ENCODE measurements at places on chromosomes 7 and 10.

DNA sequence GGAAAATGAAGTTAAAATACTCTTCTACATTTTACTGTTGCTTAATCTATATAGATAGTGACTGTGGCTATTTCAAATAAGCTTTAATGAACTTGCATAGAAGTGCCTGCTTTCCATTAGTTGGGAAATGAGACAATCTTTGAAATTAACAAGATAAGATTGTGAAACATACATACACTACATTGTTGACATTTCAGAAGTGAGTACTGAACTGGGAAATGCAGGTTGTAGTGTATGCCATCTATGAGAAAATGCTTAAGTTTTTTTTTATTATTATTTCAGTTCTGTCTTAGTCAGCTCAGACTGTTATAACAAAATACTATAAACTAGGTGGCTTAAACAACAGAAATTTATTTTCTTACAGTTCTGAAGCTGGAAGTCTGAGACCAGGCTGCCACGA lies 49.6 kb upstream of the CSTF2T start:
- DNase-seq = no peak
- H3K36me3 ChIP-seq = no peaks in the 10 kb centered on the region
- H3K4me1 ChIP-seq = no peaks in the 10 kb centered on the region
- H3K4me3 ChIP-seq = no peak overlapping the region

DNA sequence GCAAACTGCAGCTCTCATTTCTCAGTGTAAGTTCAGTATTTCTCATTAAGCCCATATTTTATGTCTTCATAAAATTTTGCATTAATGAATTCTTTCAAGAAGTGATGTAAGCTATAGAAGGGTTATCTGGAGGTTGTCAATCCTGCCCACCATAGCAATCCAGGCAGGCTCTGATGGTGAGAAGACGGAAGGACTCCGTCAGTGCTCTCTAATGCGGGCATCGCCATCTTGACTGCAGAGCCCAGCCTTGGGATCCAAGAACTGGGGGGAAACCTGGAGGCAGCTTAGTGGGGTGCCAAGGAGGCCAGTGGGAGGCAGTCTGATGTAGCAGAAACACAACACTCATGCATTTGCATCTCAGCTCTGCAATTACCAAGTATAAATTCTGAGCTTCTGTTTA lies 707.4 kb upstream of the NRP1 start:
- no peaks in the 10 kb centered on the region for H3K36me3 ChIP-seq
- no peak overlapping the region for H3K27ac ChIP-seq
- no peaks in the 10 kb centered on the region for H3K27me3 ChIP-seq
- no peaks in the 10 kb centered on the region for H3K4me1 ChIP-seq
- no peak overlapping the region for H3K4me3 ChIP-seq

DNA sequence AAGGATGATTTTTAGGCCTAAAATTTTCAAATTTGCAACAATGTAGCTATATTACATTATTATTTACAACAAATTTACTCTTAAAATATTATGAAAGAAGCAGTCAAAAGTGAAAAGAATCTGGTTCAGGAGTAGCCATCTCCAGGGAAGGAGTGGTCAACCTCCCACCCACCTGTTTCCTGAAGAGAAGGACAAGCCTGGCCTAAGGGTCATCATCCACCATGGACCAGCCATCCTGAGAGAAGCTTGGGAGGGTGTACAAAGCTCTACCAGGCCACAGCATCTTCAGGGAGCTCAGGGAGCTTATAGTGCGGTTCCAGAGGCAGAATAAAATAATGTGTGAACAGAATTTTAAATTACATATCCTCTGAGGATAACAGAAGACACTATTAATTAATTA lies 38.1 kb downstream of the COL1A2 start:
- no peaks in the 10 kb centered on the region for H3K4me1 ChIP-seq
- DNase-seq = no peak
- no peak overlapping the region for H3K27ac ChIP-seq
- H3K27me3 ChIP-seq = peaks cover 20% of the 10 kb centered on the region

DNA sequence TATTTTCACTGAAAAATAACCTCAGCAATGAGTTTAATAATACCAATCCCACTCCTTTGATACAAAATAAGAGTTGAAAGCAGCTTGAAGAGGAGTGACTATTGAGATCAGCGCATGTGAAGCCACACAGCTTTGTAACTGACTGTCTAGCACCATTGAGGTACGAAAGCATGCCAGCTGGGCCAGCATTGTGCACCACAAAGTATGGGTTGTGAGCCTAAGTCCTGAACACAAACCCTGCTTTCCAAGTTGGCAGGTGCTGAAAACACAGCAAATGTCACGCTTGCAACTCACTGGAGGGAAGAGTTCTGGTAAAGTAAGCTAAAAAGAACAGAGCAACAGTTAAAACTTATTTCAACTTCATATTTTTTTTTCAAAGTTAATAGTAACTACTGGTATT lies 4.0 kb upstream of the FAM53B start:
- H3K27me3 ChIP-seq = no peaks in the 10 kb centered on the region
- no peak overlapping the region for H3K4me3 ChIP-seq
- no peak for DNase-seq
- H3K27ac ChIP-seq = no peak overlapping the region
- H3K4me1 ChIP-seq = peaks cover 20% of the 10 kb centered on the region

- DNase-seq = no peak
- peaks cover 5% of the 10 kb centered on the region for H3K27me3 ChIP-seq
- H3K4me1 ChIP-seq = peaks cover 20% of the 10 kb centered on the region
- no peak overlapping the region for H3K4me3 ChIP-seq
- H3K36me3 ChIP-seq = no peaks in the 10 kb centered on the region
Measured at GRCh38 chr10:113052076-113052830, 102.2 kb downstream of the TCF7L2 start.

DNA sequence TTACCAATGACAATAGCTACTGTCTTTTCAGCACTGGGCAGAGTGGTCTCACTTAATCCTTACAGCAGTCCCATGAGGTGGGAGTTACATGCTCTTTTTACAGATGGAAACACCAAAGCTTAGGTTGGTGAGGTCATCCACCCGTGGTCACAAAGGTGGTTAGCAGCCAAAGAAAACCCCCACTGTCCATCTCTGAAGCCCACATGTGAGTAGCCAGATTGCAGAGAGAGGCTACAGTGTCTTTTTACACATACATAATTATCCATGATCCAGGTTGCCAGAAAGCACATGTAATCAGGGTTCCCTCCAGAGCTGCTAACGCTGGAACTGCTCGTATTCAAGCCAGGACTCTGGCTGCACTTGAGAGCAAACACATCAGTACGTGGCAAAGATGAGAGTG lies 24.6 kb upstream of the ANKRD2 start:
- no peak overlapping the region for H3K4me3 ChIP-seq
- DNase-seq = no peak
- no peaks in the 10 kb centered on the region for H3K27me3 ChIP-seq
- peaks cover 12% of the 10 kb centered on the region for H3K4me1 ChIP-seq

- H3K4me1 ChIP-seq = no peaks in the 10 kb centered on the region
- H3K36me3 ChIP-seq = peaks cover 48% of the 10 kb centered on the region
- H3K27ac ChIP-seq = no peak overlapping the region
- no peak overlapping the region for H3K4me3 ChIP-seq
- no peak for DNase-seq
Measured at GRCh38 chr7:96253964-96254363, 67.9 kb downstream of the SLC25A13 start.

GRCh38 chr7:5523052-5523711 lies 99.5 kb upstream of the TNRC18 start:
- peaks cover 40% of the 10 kb centered on the region for H3K36me3 ChIP-seq
- H3K27me3 ChIP-seq = peaks cover 25% of the 10 kb centered on the region

Data from activated naive CD8-positive, alpha-beta T cell treated with anti-CD3 and anti-CD28 coated beads for 36 hours (primary cell).